ENCODE measurements at places on chromosomes 4 and X.

DNA sequence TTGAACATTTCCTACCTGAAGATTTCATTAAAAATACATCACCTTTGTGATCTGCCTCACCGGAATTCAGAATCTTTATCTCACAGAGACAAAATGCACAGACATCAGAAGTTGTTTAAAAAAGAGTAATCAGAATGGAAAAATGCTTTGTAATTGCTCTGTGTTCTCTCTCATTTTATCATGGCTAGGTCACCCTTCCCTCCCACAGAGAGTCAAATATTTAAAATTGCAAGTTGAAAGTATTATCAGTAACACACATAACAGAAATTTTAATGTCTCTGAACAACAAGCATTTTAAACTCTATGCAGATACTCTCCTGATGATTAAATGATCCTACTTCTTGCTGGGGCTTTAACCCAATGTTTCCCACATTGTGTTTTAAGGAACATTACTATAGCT is 362.0 kb downstream of the CBLL2 start:
- no peak for DNase-seq

GRCh38 chr4:97845758-97846157 is 297.5 kb downstream of the STPG2 start:
- no peak for DNase-seq

DNA sequence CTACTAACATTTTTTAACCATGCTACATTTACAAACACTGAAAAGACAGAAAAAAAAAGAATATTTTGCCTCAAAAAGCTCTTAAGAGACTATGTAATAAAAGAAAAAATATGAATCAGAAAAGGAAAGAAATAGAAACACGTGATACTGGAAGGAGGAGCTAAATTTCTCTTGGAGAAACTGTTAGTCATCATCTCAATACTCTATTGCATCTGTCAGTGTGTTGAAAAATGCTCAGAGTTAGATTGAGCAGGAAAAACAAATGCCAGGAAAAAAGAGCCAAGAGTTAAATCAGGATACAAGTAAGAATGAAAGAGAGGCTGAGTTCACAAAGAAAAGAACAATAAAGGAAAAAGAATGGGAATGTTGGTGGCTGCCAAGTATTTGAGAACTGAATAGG is 2.6 kb downstream of the RAB28 start:
- DNase-seq = peak; percentile 11

GRCh38 chr4:182978152-182978827 is 61.1 kb upstream of the DCTD start:
- no peak for DNase-seq

- peak; percentile 24 for DNase-seq
These were observed 694 bp downstream of the TBL1X start for GRCh38 chrX:9465380-9466123.

- DNase-seq = no peak
These were observed 75.4 kb downstream of the IRF2 start for GRCh38 chr4:184398741-184399511.

GRCh38 chrX:104679175-104679574 is 113.2 kb downstream of the IL1RAPL2 start:
- DNase-seq = no peak

DNA sequence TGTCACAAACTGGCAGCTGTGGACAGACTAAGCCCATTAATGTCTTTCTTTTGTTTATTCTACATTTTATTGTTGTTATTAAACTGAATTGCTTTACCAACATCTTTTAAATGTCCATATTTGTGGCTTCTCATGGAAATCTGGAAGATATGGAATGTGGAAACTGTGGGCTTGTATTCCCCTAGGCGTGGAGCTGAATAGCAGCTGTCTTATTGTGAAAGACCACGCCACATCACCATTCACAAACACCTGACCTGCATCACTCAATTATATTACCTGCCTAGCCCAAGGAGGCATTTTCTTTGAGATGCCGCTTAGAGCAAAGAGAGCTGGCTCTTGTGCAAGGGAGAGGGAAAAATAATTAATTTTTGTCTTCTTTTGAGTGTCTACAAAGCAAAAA is 96.9 kb upstream of the GPRIN3 start:
- DNase-seq = no peak

DNA sequence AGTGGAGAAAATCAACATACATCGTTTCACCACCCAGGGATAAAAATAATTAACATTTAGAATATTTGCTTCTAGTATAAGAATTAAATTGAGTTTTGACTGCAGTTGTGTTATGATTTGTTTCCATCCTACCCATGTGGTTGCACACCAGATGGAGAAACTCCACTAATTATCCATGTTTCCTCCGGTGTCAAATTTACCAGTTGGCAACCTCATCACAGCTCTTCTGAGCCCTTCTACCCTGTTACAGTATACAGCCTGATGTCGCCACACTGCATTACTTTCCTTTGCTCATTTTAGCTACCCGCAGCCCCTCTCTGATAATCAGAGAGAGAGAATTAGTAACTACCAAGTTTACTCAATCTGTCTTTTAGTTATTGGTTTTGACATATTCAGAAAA is 411.2 kb downstream of the DTHD1 start:
- DNase-seq = no peak

DNA sequence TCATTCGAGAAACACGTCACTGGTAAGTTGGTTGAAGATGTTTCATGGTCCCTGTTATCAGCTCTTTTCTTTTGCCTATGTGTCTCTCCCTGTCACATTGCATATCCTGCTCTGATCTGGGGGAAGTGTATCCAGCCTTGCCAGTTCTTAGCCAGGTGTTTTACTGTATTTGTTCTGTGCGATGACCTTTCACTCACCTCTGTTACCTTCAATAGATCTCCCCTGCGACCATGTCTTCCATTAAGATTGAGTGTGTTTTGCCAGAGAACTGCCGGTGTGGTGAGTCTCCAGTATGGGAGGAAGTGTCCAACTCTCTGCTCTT is 2.6 kb downstream of the RGN start:
- no peak for DNase-seq

DNA sequence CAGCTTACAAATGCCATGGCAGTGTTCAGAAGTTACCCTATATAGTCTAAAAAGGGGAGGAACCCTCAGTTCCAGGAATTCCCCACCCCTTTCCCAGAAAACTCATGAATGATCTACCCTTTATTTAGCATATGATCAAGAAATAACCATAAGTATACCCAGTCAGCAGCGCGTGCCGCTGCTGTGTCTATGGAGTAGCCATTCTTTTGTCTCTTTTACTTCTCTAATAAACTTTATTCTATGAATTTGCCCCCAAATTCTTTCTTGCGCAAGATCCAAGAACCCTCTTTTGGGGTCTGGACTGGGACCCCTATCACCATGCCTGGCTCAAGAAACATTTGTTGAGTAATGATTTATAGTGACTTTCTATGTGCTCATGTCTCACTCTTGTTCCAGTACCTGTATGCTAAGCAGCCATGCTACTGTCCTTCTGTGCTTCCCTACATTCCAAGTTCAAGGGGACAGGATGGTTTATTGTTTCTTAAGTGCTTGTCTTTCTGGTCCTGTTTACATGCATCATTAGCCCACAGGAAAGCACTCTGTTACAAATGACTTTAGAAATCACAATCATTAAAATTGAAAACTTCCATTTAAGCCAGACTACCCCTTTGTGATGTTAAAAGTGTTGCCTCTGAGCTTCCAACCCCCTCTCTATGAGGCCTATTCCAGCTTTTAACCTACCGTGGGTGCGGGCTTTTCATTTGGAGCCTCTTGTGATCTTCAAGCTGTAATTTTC is 63.4 kb upstream of the S100G start:
- DNase-seq = no peak

DNA sequence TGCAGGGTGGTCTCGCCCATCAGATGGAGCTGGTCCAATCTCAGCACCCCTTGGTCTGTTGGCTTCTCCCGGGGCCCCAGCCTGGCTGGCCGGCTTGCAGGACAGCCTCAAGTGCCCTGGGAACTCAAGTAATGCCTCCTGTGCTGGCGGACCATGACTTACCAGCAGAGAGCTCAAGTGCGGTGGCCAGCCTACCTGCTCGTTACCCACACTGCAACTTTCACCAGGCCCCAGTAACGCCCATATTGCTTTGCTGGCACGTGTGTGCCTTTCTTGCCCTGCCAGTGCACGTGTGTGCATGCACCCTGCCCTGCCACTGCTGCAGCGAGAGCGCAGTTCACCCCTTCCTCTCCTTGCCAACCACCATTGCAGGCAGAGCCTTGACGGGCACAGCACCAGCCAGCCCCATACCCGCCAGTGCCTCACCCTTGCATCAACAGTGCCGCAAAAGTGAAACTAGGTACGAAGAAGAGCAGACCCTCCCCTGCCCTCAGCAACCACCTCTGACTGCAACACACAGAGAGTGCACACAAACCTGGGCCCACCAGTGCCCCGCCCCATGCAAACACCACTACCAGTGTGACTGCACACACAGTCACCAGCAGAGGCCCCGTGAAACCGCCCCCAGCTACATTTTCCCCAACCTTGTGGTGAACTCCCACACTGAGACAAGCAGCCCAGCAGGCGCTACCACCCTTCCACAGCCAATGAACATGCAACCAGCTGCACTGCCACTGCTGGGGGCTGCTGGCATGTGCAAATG is 88.9 kb upstream of the POU3F4 start:
- DNase-seq = no peak

GRCh38 chrX:138692591-138692990 is 18.9 kb downstream of the FGF13 start:
- DNase-seq = no peak

- DNase-seq = no peak
These were observed 35.3 kb upstream of the GPM6B start for GRCh38 chrX:13852001-13852695.

DNA sequence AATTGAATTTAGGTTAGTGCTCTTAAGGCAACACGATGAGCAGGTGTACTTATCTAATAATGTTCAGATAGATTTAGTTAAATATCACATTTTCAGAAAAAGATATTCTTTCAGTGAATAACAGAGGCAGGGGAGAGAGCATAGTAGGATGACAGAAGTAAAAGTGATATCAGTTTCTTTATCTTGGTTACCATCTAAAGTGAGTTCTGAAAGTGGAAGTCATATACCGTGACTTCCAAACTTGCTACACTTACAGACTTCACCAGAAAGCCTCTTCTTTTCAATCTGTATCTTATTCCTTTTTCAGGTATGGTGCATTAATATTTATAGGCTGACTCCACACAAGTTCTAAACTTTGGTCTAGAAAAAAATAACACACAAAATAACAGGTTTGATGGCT is 124.9 kb downstream of the POU4F2 start:
- DNase-seq = no peak

- DNase-seq = no peak
These were observed 92.0 kb upstream of the SRD5A3 start for GRCh38 chr4:55253948-55254593.

GRCh38 chr4:138181287-138181686 is 60.9 kb downstream of the SLC7A11 start:
- no peak for DNase-seq

GRCh38 chr4:113657586-113658233 is 103.8 kb downstream of the CAMK2D start:
- no peak for DNase-seq

DNA sequence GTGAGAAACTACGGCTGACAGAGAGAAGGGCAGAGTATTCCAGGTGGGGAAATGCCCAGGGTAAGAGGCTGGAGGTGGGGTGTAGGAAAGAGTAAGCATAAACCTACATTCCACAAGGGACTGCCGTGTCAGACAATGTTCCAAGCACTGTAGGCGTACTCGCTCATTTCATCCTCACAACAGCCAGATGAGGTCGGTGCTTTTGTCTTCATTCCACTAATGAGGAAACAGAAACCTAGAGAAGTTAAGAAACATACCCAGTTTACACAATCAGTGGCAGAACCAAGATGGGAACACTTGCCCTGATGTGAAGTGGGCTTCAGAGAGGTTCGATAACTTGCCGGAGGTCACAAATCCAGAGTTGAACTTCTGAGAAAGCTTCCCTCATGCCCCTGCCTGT is 4.6 kb downstream of the SASH3 start:
- DNase-seq = no peak

DNA sequence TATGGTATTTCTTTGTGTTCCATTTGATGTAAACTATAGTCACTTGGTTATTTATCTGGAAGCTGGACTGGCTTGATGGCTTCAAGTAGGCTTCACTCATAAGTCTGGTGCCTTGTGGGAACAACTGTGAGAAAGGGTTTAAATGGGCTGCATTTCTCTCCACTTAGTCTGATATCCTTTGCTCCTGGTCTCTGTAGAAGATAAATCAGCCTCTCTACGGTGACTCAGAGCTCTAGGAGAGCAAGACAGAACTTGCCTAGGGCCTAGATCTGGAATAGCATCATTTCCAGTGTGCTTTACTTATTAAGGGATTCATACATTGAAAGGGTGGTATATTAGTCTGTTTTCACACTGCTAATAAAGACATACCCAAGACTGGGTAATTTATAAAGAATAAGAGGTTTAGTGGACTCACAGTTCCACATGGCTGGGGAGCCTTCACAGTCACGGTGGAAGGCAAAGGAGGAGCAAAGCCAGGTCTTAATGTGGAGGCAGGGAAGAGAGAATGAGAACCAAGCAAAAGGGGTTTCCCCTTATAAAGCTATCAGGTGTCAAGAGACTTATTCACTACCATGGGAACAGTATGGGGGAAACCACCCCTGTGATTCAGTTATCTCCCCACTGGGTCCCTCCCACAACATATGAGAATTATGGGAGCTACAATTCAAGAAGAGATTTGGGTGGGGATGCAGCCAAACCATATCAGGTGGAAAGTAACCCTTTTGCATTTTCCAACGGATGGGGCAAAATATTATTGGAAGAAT is 1746.4 kb upstream of the PCDH7 start:
- DNase-seq = no peak

GRCh38 chr4:22573198-22573597 is 57.3 kb upstream of the ADGRA3 start:
- no peak for DNase-seq

GRCh38 chr4:1229117-1229849 is 19.6 kb downstream of the CTBP1 start:
- DNase-seq = no peak

GRCh38 chr4:147355847-147356246 is 125.0 kb upstream of the EDNRA start:
- peak; percentile 44 for DNase-seq

GRCh38 chr4:83361416-83362103 is 26.9 kb upstream of the HPSE start:
- DNase-seq = no peak

- peak; percentile 13 for DNase-seq
These were observed 36.8 kb downstream of the CC2D2A start for GRCh38 chr4:15506464-15506863.

DNA sequence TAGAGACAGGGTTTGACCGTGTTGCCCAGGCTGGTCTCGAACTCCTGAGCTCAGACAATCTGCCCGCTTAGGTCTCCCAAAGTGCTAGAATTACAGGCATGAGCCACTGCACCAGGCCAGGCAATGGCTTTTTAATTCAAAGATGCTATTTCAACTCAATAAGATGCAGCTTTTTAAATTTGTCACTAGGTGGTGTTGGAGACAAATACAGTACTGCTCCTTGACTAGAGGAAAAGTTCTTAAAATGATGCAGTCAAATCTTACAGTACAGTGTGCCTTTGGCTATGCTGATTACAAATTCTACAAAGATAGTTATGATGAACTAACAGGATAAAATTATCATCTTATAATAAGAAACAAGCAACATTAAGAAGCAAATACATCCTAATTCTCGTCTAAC is 441.1 kb downstream of the KCNIP4 start:
- DNase-seq = no peak

All from AG08396 (cell line).